Inflammatory macrophage treated with lipopolysaccharide for 1 hour (primary cell): ENCODE measurements at places on chromosomes 5 and 9.

- DNase-seq, result peak; percentile 18
These were observed 127.9 kb downstream of the PALM2AKAP2 start for GRCh38 chr9:109907810-109908458.

- DNase-seq, result peak; percentile 62
These were observed 188.2 kb downstream of the TRIO start for GRCh38 chr5:14331386-14331781.

- peak; percentile 16 for DNase-seq
These were observed 409.9 kb downstream of the CTNND2 start for GRCh38 chr5:11494340-11494739.

DNA sequence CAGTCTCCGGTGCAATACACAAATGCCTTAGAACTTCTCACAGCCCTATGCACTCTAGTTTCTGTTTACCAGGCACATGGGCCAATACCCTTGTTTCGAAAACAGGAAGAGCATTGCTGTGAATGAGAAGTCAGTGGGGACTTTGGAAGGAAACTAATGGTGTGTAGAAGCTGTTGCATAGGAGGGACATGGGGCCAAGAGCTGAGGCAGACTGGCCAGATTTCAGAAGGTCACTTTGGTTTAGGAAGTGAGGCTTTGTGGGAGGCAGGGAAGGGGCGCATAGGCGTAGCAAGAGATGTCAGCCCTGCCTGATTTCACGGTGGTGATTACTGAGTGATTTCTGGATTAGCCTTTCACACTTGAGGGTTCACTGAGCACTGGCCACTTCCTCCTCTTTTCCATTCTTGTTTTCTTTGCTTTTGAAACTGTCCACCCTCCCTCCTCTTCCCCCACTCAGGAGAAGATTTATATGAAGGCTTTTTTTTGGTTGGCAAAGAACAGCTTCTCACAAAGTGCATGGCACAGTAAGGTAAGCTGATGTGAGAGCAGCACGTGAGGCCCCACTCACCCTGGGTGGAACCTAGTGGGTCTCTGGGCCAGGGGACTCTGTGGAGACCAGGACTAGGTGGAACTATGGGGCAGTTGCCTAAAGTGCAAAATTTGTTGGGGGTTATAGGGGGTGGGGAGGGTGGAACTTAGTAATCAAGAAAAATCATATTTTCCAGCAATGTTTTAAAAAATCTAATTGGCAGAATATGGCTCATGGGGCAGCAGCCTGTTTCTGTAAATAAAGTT lies 6.1 kb upstream of the TMEM252 start:
- peak; percentile 95 for DNase-seq

DNA sequence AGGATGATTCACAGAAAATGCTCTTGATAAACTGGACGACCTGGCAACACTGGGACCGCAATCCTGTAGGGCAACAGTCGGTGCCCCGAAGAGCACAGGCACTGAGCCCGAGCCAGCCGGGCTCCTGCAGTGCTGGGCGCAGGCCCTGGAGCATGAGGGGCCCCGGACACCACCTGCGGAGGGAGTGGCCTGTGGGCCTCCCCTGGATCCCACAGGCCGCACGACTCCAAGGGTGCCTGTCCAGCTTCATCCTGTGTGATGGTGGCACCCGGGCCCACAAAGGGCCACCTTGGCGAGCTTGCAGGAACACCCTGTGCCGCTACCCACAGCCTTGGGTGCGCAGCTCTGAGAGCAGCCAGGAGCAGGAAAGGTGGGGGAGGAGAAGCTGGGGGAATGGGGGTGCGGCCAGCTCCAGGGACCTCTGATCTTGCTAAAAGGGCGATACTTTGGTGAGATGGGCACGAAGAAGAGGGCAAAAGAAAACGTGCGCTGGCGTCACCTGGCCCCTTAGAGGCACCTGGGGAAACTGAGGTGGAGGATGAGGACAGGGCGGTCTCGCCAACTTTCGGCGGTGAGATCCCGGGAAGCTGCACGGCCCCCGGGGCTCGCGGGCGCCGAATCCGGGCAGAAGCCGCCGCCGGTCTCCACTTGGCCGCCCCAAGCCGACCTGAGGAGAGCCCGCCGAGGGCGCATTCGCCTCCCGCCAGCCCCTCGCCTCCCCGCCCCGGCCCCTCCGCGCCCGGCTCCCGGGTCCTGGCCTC lies 722 bp downstream of the TBC1D9B start:
- DNase-seq, result no peak

DNA sequence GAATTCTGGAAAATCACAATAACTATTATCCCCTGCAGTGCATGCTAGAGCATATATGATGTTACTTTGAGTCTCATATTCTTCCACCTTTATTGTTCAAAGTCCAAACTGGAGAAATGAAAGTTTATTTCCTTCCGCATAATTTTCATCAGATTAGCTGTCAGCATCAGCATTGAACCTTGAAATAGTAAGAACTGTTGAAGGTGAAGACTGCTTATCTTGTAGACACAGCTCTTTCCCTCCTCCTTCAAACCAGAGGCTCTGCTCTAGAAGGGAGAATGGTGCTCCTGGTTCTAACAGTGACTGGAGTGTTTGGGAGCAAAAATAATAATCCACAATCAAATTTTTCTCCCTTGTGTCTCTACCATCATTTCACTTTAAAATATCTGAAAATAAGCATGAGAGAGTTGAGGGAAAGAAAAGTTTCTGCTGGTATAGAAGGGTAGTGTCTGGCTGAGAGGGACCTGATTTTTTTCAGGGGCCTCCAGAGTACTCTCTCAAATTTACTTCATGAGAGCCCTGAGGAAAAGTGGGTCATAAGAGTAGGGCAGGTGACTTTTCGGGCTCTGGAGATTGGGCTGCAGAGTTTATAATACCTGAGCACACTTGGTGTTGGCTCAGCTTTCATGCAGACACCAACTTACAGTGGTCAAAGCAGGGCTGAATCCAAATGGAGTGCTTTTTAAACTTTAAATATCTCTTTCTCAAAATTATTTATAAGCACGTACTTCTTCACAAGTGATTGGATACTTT lies 170.4 kb downstream of the ZDHHC21 start:
- no peak for DNase-seq

DNA sequence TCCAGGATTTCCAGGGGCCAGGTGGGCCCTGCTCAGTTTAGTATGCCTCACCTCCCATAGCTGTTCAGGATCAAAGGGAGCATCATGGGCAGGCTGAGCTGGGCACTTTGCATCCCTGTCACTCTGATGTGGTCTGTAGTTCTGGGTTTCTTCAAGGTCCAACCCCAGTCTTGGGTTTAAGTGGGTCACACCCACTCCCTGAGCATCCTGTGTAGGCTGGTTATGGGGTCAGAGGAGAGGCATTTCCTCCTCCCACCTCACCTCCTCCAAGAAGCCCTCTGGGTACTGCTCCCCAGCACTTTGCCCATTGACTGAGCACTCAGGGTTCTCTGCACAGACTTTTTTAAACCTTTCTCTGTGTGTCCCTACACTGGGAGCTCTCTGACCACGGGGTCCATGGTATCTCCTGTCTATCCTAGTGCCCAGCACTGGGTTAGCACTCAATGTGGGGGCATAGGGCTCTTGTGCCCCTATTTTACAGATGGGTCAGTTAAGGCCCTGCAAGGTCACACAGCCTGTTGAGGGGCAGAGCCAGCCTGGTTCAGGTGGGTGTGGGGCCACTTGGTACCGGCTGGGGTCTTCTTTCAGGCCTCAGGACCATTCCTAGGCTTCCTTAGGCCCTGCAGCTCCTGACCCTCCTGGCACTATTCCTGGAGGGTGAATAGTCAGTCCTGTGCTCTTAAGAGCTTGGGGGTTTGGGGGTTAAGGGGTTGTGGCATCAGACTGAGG lies 19.0 kb downstream of the CXXC5 start:
- peak; percentile 55 for DNase-seq

DNA sequence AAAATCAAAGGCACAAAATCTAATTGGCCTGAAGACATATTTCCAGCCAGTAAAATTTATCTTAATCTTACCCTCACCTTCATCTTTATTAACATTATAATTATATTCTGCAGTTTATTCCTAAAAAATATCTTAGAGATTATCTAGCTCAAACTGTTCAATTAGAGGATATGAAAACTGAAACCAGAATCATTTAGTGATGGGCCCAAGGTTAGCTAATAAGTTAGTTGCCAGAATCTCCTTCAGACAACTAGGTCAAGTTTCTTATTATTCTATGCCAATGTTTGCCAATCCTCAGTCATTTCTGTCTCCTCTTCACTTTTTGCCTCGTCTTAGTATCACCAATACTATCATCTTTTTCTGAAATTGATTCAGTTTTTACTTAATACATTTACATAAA lies 56.0 kb upstream of the RASA1 start:
- no peak for DNase-seq

DNA sequence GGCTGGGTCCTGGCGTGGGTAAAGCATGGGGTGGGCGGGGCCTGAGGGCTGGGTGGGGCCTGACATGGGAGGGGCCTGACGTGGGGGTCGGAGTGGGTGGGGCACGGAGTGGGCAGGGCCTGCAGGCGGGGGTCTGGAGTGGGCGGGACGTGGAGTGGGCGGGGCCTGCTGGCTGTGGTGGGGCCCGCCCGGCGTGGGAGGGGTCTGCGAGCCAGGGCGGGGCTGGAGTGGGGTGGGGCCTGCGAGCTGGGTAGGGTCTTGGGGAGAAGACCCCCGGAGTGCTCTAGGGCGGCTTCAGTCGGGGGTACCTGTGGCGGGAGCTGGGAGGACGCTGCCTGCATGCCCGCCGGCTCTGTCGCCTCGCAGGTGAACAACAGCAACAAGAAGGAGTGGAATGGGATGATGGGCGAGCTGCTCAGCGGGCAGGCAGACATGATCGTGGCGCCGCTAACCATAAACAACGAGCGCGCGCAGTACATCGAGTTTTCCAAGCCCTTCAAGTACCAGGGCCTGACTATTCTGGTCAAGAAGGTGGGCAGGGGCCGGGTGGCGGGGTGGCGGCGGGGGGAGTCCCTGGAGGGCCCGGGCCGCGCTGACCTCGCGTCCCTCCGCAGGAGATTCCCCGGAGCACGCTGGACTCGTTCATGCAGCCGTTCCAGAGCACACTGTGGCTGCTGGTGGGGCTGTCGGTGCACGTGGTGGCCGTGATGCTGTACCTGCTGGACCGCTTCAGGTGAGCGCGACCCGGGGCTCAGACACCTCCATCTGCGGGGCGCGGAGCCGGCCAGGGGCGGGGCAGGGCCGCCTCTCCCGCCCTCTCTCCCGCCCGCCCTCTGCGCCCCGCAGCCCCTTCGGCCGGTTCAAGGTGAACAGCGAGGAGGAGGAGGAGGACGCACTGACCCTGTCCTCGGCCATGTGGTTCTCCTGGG lies 8.0 kb downstream of the LRRC26 start:
- DNase-seq, result no peak

DNA sequence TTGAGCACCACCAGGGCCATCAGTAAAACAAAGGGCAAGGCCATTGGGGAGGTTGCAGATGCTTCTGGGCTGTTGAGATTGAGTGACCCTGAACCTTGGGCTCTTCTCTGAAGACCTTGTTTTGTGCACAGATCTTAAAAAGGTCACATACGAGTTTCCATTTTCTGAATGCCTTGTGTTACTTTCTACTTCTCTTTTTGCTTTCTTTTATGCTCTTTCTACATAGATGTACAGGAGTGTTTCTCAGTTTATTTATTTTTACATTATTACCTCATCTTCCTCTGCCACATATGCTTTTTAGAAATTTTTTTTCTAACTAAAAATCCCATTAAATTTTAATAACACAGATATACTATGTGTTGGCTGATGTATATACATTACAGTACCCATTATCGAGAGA lies at the start of gene IFNA5:
Gene IFNA5 (minus strand): TSS at position 101 of the 400 bp plus-strand sequence. CDS start 57 bp downstream, at position 44.
- no peak for DNase-seq

- DNase-seq, result no peak
These were observed 280.1 kb upstream of the PUM3 start for GRCh38 chr9:3124001-3124400.

GRCh38 chr5:131810510-131811249 lies 13.9 kb upstream of the FNIP1 start:
- no peak for DNase-seq

DNA sequence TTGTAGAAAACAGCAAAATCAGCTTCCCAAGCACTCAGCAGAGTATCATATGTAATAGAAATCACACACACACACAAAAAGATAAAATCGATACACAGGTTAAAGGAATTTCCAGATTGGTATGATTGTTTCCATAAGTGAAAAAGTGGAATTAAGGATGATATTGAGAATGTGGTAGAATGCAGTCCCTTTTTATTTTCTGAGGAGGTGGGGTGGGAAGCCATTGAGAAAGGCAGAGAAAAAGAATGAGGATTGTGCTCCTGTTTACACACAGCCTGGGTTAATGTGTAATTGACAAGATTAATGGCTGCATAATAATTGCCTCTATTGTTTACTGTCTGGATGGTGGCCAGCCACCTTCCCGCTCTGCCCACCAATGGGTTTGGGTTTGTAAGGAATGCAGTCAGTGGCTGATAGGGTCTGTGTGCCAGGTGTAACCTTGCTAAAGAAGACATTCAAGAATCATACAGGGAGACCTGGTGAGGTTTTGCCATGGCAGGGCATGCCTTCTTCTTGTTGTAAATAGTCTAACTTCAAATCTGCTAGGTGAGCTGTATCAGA lies 177.2 kb upstream of the MAP3K1 start:
- DNase-seq, result no peak

DNA sequence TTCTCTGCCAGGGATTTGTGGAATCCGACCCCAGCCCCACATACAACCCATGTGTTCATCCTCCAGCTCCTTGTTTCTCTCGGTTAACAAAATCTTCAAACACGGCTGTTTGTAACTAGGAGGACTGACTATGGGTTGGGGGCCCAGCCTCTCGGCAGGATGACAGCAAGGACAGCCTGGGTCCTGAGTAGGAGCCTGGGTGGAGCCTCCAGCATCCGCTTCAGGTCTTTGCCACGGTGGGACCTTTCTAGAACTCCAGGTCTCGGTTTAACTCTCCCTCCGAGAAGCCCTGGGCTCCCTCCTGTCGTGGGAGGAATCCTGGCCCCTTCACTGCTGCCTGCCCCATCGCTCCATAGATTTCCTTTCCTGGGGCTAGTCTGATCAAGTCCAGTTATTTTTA lies 248.5 kb downstream of the PBX3 start:
- no peak for DNase-seq

- DNase-seq, result peak; percentile 45
These were observed 2.0 kb upstream of the MAT2B start for GRCh38 chr5:163503106-163504078.

- DNase-seq, result peak; percentile 76
These were observed 27.7 kb upstream of the PAX5 start for GRCh38 chr9:37061768-37062167.
